ENCODE measurements at places on chromosomes 12 and 14.

DNA sequence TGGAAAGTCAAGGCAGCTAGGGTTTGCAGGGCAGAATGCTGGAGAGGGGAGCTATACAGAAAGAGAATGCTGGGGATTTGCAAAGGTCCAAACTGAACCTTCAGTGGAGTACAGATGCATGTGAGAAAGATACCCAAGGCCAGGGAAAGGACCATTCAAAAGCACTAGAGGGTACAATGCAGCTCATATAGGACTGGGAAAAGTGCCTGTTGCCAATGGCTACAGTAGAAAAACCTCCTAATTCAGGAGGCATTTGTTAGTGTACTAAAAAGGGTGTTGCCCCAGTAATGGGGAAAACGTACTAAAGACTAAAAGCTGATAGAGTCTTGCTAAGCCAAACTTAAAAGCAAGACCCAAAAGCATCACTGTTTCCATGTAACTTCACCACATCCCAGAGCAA lies 30.1 kb downstream of the E2F7 start:
- DNase-seq = no peak

GRCh38 chr14:53493860-53494259 lies 340.7 kb upstream of the DDHD1 start:
- no peak for DNase-seq

GRCh38 chr12:45502481-45503128 lies 226.9 kb upstream of the ARID2 start:
- DNase-seq = no peak

DNA sequence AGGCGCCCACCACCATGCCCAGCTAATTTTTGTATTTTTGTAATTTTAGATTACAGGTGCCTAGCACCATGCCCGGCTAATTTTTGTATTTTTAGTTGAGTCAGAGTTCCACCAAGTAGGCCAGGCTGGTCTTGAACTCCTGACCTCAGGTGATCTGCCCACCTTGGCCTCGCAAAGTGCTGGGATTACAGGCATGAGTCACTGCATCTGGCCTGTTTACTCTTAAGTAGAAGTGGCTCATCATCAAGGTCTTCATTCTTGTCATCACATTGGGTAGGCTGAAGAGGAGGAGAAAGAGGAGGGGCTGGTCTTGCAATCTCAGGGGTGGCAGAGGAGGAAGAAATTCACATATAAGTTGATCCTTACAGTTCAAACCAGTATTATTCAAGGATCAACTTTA lies 152.4 kb upstream of the ATP2B1 start:
- DNase-seq = no peak

GRCh38 chr12:66915306-66915904 lies 236.5 kb upstream of the GRIP1 start:
- DNase-seq = no peak

GRCh38 chr12:40946612-40947194 lies 241.4 kb upstream of the PDZRN4 start:
- DNase-seq = no peak

GRCh38 chr12:2754208-2754607 lies 40.6 kb upstream of the FKBP4 start:
- DNase-seq = no peak

GRCh38 chr14:97824218-97824617 lies 1027.0 kb downstream of the VRK1 start:
- DNase-seq = no peak

GRCh38 chr12:25734529-25735180 lies 181.6 kb upstream of the LMNTD1 start:
- DNase-seq = no peak

- DNase-seq = no peak
These were observed 31.8 kb upstream of the LRRC10 start for GRCh38 chr12:69642531-69642930.

GRCh38 chr14:101449114-101449513 lies 112.2 kb upstream of the DIO3 start:
- DNase-seq = no peak

DNA sequence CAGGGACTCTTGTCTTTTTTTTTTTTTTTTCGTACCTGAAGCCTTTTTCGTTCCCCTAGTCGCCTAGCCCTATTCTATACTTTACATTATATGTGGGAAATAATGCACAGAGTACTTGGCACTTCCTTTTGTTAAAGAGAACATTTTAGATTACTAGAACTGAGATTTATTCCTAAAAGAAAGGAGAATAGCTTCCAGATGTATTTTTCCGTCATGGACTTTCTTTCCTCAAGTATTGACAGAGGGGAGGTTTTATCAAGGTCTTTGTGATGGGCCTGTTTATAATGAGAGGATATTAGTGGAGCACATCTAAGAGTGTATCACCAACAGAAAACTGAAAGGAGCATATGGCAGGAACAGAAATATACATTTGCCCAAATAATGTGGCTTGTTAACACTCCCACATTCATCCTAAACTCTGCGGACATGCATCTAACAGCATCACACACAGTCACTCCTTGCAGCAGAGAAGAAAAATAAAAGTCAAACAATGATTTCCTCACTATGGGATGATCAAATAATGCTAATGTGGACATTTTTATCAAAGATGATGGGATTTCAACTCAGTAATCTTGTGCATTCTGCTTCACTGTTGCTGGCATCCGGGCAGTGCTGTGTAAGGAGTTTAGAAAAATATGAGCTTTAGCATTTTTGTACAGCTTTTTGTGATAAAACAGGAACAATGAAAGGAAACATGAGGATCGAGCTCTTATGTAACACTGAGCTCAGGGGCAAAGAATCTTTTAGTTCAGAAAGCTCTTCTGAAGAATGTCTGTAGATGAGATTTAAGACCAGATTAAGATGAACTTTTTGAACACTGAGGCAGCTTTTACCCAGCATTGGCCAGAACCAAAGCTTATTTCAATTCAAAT lies 183.1 kb downstream of the EGLN3 start:
- DNase-seq = no peak

All from activated T-helper 1 cell treated with anti-CD3 and anti-CD28 coated beads, Interleukin-2, amount 50 U/mL, for 16 hours (primary cell).